Stimulated activated CD8-positive, alpha-beta memory T cell treated with anti-CD3 and anti-CD28 coated beads, Interleukin-4, amount 100 ng/mL, for 1 hour (primary cell): ENCODE measurements at places on chromosomes 5 and 9.

GRCh38 chr9:69564557-69564956 is 107.6 kb downstream of the APBA1 start:
- no peak for DNase-seq

- no peak for DNase-seq
Observed at GRCh38 chr5:73374520-73375190, 73.9 kb downstream of the FOXD1 start.

DNA sequence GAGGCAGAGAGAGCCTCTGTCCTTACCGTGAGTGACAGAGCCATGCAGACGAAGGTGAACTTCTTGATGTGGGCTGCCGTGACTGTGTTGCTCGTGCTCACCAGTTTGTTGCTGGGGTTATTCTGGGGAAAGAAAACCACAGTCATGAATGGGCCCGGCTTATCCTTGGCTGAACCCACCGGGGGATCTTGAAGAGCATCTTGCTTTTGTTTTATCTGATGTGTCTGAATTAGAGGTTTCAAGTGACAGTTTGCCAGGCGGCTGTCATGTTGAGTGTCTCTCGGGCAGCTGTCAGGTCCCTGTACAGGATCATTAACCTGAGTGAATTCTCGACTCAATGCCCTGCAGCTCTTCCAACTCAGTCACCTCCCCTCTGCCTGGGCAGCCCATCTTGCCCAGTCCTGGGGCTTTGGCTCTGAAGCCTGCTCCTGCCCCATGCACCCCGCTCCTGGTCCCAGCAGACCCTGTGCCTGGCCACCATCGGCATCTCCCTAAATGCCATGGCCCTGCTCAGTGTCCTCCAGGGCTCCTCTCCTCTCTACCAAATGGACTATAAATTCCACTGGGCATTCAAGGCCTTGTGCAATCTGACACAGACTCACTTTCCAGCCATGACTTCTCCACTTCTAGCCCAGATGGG is 77.4 kb downstream of the OTULIN start:
- no peak for DNase-seq

DNA sequence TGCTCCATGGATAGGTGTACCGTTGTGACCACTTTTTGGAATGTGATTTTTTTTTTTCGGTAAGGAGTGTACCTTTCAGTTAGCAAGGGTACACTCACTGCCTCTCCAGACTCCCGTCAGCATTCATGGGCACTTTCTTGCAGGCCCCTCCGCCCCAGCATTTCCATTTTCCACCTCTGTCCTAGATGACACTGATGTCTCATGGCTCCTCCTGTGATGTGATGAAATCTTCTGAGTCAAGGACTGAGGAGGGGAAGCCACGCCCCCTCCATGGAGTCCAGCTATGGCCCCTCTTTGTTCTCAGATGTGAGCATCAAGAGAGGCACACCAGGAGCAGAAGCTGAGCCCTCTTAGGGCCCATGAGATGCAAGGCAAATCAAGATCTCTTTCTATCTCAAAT is 61.8 kb downstream of the CTSL start:
- DNase-seq, result no peak

DNA sequence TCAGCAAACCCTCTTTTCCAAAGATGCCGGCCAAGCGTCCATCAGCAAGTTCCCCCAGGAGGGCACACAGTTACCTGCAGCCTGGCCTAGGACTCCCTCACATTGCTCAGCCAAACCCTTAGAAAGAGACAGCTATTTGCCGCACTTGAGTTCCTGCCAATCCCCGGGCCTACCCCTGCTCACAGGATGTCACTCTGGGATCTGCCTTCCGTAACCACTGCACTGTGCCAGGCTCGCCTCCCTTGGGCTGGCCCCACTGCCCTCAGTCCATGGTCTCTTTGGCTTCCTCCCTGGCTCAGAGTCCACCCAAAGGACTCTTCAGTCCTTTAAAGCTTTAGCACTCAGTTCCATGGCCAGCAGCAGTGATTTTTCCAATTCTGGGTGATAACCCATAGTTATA is 128.3 kb downstream of the NSG2 start:
- no peak for DNase-seq

- no peak for DNase-seq
Observed at GRCh38 chr5:112316731-112317130, 102.3 kb downstream of the EPB41L4A start.

- DNase-seq, result no peak
Observed at GRCh38 chr9:84501587-84501986, 161.0 kb upstream of the SLC28A3 start.

DNA sequence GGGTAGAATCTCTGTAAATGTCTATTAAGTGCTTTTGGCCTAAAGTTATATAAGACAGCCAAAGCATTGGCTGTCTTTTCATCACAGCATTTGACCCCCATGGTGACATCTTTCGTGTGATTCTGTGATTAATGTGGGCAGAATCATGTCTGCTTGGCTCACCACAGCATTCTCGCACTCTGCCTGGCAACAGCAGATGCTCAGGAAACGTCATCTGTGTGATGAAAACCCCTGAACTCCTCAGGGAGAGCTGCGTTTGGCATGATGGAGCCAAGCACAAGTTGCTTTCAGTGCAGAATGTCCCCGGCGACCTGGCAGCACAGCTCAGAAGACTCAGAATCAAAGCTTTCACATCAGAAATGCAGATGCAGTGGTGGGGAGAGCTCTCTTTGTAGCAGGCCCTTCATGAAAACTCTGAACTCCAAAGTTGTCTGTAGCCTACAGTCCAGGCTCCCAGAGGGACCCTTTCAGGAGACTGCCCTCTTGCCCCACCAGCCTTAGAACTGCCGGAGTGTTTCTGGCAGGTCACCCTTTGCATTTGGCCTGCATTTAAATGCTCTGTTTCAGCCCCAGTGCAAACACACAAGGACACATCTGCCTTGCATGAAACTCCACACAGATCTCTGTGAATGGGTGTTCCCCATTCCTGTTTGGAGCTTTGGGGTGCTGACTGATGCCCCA is 155.6 kb upstream of the PANK3 start:
- no peak for DNase-seq

DNA sequence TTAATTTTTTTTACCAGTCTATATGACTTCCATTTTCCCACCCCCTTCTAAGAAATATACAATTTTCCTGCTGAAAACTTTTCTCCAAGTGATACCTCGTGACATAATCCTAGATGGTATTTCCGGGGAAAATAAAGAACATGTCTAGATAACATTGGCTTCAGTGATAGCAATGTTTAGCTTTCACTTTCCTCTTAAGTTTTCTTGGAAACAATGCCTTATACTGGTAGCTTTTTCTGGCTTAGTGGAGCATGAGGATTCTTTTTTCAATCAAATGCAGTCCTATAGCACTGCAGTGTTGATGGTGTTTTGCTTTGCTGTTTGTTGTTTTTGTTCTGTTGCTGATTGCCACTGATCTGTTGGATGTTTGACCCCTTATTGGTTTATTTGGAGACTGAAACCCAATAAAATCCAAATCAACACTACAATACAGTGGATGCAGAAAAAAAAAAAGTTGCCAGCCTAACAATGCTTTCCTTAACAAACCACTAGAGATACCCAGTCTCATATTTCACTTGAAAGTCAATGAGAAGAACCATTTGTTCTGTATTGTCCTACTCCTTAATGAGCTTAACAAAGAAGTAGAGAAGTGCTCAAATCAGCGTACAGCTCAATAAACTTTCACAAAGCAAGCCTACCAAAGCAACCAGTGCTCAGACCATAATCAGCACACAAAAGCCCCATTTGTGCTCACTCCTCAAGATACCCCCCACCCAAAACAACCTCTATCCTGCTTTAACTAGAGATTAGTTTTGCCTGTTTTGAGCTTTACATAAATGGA is 74.2 kb upstream of the GRAMD2B start:
- DNase-seq, result no peak

DNA sequence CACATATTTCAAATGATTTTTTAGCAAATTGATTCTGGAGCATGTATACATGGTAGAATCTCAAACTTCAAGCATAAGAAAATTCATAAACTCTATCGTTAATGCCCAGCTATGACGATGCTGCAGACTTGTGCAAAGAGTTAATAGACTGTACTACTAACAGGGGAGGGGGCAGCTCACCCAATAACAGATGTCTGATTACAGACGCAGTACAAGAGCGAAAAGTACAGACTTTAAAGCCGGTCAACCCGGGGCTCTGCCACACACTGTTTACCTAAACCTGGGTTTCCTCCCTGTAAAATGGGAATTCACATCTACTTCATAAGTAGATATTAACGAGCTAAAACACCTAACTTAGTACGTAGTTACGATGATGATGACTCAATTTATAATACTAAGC is 651 bp downstream of the TRIM23 start:
- DNase-seq, result no peak

- no peak for DNase-seq
Observed at GRCh38 chr5:10424124-10424731, 17.5 kb upstream of the ROPN1L start.

DNA sequence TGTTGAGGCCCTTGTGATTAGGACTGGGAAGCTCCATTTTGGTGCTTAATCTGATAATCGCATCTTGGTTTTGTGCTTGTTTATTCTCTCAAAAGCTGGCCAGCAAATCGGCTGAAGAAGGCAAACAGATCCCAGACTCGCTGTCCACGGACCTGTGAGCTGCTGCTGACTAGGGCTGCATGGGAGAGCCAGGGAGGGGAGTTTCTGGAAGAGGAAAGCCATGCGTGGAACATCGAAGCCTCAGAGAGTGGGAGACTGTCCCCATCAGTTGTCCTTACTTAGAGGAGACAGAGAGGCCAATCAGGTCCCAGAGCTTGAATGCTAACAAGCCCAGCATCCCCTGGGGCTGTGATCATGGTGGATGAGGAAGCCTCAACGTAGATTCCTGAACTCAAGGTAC is 23.0 kb upstream of the FOXI1 start:
- no peak for DNase-seq

DNA sequence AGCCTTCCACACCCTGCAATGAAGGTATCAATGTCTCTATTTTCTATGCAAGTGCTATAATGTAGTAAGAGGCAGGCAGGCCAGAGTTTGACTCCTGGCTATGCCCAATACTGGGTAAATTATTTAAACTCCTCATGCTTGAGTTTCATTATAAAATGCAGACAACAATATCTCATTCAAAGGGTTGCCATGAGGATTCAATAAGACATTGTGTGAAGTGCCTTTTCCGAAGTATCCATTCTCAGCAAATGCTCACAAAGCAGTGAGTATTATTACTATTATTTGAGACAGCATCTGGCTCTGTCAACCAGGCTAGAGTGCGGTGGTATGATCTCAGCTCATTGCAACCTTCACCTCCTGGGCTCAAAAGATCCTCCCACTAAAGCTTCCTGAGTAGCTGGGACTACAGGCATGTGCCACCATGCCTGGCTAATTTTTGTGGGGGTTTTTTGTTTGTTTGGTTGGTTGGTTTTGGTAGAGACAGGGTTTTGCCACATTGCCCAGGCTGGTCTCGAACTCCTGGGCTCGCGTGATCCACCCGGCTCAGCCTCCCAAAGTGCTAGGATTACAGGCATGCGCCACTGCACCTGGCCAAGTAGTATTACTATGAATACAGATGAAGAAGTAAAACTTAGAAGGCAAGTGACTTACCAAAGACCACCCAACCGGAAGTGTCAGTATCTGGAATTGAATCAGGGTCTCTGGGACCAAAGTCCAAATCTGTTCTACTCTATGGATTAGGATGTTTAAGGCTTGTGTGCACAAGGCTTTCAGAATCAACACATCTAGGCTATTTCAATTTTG is 18.8 kb downstream of the ADAM19 start:
- DNase-seq, result no peak

- DNase-seq, result no peak
Observed at GRCh38 chr5:105288946-105289345, 1726.4 kb upstream of the NUDT12 start.

DNA sequence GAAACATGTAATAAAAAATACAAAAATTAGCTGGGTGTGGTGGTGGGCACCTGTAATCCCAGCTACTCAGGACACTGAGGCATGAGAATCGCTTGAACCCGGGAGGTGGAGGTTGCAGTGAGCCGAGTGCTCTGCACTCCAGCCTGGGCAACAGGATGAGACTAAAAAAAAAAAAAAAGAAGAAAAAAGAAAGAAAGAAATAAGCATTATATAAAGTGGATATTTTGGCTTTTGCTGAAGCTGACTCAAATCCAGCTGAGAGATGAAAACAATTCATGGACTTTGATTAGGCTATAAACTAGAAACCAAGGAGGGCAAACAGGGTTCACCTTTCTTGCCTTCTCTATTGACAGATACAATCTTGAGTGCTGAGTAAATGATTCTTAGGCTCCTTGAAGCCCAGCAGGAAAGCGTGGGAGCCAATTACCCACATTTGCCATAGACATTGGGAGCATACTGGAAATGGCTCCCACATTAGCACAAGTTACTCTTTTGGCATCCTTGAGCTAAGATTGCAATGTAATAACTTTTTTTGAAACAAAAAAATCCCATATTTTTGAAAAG is 2.4 kb upstream of the BTF3 start:
- DNase-seq, result no peak
